ENCODE measurements at places on chromosomes 6 and 20.

DNA sequence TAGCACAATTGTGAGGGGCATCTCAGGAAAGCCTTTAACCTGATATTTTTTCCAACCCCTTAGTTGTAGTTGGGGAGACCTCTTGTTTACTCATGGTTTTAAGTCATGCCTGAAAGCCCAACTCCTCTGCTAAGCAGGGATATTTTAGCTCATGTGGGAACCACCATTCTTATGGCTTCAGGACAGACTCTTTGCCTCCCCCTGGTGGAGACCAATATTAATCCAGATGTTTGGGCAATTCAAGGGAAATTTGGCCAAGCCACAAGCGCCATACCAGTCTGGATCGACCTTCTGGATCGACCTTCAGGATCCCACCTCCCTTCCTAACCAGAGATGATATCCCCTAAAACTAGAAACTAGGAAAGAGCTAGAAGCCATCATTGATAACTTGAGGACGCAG is 211.2 kb downstream of the C6orf118 start:
- DNase-seq = no peak

- DNase-seq = no peak
Measured at GRCh38 chr6:24093381-24093780, 32.6 kb upstream of the NRSN1 start.

- no peak for DNase-seq
Measured at GRCh38 chr6:109977791-109978173, 329 bp upstream of the GPR6 start.

DNA sequence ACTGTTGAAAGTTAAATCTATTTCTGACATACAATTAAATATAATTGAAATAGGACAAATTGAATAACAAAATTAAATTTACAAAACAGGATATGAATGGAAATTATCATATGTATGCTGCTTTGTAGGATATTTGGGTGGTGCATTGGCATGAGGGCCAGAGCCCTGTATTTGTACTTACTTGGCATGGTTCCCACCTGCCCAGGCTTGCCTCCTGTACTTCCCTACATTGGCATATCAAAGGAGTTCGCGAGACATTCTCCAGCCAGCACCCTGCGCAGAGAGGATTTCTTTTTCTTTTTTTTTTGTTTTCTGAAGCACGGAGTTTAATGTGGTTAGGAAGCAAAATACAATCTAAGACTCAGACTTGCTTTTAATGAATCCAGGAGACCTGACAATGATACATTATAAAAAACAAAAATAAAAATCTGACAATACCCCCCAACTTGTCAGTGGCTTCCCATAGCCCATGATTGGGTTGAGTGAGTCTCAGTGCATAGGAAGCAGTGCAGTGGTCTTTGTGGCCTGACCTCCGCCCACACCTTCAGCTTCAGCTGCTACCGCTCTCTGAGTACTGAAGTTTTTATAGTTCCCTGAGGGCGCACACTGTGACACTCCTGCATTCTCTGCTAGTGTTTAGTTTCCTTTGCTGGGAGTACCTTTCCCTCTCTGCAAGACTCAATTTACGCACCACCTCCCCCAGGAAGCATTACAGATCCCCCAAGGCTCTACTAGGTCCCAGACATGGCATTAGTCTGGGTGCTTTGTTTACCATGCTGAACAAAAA is 440.8 kb downstream of the UTRN start:
- DNase-seq = no peak

DNA sequence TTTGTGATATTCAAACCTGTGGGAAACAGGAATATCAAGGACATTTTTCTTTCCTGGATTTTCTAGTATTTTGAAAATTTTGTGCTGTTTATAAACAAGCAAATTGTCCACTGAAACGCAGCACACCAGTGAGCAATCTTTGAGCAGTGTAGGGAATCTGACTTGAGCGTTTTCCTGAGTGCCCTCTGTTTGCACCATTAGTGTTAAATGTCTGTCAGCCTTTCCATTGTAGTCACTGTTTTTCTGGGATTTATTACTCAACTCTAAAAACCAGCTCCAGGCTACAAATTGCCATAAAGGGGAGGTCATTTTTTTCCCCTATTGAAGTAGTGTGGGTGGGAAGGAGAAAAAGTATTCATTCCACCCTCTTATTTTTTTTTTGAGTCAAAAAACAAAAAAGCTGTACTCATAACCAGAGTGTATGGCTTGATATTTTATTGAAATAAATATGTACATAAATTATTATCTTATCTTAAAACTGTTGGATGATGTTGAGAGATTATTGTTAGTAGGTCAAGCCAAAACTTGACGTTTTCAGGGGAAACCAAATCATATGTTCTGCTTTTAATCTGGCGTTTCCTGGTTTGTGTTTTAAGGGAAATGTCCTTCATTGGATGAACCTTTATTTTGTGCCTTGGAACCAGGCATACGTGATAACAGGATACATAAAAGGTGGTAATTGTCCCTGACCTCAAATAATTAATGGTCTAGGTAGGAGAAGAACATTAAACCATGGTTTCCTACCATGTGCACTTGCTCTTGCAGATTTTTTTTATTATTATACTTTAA is 51.8 kb downstream of the TSHZ2 start:
- DNase-seq = no peak

GRCh38 chr6:4282926-4283325 is 147.6 kb upstream of the ECI2 start:
- no peak for DNase-seq

DNA sequence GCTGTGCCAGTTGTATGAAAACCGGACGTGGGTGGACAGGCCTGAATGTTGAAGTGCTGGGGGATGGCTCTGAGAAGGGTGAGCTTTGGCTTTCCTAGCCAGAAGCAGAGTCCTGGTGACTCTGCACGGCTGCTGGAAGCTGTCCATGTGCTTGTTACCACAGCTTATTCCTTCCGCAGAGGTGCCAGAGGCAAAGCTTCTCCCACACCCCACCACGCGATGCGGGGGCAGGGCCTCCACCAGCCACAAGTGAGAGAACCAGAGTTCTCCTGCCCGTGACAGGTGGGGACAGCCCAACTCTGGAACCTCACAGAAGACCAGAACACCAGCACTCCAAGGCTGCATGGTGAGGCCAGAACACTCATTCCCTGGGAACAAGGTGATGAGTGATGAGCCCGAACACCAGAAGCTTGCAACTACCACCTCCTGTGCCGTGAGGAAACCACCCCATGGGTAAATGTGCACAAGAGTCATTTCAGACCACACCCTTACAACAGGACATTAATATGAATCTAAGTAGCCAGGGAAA is 36.7 kb downstream of the JAG1 start:
- no peak for DNase-seq

Measured in activated CD4-positive, alpha-beta T cell treated with anti-CD3 and anti-CD28 coated beads, Interleukin-2, amount 50 U/mL, for 4 hours (primary cell).